DMS53 (cell line): ENCODE measurements at places on chromosomes 2 and 18.

DNA sequence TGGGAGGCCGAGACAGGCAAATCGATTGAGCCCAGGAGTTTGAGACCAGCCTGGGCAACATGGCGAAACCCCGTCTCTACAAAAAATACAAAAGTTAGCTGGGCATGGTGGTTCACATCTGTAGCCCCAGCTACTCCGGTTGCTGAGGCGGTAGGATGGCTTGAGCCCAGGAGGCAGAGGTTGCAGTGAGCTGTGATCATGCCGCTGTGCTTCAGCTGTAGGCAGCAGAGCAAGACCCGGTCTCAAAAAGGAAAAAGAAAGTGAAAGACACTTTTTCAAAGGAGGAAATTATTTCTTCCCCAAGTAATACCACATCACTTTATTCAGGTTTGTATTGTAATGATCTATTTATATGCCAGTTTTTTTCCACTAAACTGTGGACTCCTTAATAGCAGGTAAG lies 35.7 kb upstream of the TAF4B start:
- no peak for DNase-seq

DNA sequence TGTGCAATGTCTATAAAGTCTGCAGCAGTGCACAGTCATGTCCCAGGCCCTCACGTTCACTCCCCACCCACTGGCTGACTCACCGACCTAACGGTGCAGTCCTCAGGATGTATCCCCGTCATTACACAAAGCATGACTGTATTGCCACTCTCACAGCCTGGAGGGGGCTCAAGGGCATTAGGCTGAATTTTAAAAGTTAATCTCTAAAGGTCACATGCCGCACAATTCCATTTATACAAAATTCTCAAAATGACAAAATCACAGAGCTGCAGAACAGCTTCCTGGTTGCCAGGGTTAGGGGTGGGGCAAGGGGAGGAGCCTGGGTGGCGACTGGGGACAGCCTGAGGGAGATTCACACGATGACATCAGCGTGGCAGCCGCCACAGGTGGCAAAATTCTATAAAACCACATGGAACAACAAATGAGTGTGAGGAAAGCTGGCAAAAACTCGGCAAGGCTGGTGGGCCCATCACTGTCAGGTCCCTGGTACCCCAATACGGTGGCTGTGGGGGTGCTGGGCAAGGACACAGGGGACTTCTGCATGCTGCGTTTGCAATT lies 97.6 kb downstream of the NDUFA10 start:
- DNase-seq = peak; percentile 74

GRCh38 chr18:28204154-28204553 lies 27.2 kb upstream of the CDH2 start:
- no peak for DNase-seq

DNA sequence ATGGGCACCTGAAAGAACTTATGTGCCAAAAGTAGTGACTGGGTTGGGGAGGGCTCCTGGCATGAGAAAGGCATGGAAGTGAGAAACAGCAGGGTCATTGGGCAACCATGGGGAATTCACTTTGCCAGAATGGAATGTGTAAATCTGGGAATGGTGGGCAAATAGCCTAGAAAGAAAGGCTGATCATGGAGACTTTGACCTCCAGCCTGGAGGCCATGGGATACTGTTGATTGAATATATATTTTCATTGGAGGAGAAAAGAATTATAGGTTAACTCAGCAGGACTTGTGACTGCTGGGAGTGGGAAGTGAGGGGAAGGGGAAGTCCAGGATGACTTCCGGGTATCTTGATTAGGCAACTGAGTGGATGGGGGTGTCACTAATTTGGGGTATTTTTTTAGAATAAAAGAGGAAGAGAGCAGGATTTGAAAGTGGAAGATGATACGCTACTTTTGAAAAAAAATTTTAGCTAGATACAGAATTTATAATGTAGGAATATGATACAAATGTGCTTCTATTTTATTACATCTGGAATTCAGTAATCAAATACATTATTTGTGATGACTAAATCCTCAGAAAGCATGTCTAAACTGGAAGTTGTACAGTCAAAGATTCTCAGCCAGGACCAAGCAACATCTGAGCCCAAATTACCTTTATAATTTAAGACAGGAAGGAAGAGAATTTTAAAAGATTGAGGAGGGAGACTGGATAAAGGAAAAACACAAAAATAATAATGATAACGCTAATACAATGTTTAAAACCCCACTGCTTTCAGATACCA lies 116.2 kb downstream of the GATA6 start:
- no peak for DNase-seq

- no peak for DNase-seq
Measured at GRCh38 chr2:184633726-184634125, 35.4 kb downstream of the ZNF804A start.

DNA sequence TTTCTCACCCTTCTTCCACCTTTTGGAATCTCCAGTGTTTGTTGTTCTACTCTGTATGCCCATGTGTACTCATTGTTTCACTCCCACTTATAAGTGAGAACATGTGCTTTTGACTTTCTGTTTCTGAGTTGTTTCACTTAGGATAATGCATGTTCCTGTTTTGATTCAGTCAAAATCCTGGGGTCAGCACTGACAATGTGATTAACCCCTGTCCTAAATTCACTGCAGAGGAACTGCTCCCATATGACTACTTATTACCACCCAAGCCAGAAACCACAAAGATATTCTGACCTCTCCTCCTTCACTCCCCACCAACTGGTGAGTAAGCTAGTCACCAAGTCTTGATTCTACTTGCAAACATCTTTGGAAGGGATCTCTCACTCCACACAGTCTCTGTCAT lies 251.4 kb upstream of the TCF4 start:
- no peak for DNase-seq

DNA sequence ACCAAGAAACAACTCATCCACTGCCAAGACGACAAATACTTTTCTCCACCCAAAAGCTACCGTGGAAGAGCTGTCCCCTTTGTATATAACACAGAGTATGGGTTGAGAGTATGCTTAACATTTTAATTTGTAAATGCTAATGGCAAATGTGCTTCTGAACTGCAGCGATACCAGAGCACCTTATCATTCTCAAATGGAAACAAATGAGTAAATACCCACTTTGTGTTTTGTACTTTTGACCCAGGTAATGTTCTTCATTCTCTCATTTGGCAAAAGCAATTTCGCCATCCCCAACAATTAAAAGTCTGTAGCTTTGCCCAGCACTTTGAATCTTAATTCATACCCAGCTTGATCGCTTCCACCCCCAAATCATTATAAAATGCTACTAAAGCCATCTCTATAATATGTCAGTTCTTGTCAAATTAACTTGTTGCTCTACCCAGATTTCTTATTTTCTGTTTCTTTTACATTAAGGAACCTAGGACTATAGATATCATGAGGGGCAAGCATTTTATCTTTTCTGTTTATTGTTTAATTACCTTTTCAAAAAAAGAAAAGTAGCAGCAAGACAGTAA lies 6.2 kb upstream of the POU3F3 start:
- no peak for DNase-seq

- DNase-seq = no peak
Measured at GRCh38 chr2:44793322-44793870, 148.1 kb upstream of the SIX3 start.

DNA sequence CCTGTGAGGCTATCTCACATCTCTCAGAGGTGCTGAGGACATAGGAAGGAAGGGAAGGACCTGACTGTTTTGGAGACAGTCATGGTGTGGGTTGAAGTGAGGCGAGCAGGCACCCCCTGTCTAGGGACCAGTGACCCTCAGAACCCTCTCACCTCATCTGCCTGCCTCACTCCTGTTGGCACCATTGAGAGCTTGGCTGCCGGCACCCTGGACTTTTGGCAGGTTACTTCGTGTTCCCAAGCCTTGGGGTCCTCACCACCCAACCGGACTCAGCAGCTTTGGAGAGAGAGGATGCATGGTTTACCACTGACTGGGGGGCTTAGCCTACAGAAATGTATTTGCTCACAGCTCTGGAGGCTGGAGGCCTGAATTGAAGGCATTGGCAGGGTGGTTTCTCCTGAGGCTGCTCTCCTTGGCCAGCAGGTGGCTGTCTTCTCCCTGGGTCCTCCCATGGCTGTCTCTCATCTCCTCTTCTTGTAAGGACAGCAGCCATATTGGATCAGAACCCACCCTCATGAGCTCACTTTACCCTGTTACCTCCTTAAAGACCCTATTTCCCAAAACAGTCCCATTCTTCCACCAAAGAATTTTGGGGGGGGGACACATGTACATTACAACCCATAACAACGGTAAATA lies 142.0 kb downstream of the TSN start:
- peak; percentile 72 for DNase-seq

GRCh38 chr2:239278361-239278760 lies 122.5 kb downstream of the HDAC4 start:
- DNase-seq = no peak

DNA sequence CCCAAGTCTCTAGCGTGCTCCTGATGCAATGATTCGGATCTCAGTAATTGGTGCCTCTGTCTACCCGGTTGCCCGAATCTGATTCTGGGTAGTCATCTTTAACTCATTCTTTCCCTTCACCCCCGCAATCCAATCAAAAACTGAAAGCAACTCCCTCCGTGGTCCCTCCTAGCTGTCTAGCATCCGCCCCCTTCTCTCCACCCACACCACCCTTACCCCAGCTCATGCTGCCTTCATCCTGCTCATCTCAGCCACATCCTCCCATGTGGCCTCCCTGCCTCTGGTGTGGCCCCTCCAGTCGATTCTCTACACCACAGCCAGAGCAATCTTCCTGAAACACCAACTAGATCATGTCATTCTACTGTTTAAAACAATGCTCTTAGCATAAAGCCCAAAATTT lies 62.3 kb downstream of the TTC32 start:
- no peak for DNase-seq

DNA sequence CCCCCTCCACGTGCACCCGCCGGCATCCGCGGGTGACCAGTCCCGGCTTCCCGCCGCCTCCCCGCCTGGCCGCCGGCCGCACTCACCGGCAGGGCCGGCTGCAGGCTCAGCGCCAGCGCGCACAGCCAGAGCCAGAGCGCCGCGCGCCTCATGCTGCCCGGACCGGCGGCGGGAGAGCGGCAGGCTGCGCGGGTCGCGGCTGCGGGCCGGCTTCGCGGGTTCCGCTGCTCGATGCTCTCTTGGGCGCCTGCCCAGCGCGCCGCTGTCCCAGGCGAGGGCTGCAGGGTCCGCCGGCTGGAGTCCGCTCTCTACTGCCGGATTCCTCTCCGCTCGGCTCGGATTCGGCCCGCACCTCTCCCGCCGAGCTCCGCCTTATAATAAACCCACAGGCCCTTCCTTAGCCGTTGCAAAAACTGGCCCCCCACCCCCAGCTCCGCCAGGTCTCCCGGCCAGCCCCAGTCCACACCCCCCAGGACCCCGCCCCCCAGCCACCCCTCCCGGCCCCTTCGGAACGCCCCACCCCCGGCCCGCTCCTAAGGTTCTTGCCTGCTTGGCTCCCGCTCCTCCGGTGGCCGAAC lies at the start of gene SDC1:
SDC1 (minus strand) TSS at position 415 of the 578 bp plus-strand sequence; CDS start at position 152, 263 bp downstream.
- peak; percentile 87 for DNase-seq

DNA sequence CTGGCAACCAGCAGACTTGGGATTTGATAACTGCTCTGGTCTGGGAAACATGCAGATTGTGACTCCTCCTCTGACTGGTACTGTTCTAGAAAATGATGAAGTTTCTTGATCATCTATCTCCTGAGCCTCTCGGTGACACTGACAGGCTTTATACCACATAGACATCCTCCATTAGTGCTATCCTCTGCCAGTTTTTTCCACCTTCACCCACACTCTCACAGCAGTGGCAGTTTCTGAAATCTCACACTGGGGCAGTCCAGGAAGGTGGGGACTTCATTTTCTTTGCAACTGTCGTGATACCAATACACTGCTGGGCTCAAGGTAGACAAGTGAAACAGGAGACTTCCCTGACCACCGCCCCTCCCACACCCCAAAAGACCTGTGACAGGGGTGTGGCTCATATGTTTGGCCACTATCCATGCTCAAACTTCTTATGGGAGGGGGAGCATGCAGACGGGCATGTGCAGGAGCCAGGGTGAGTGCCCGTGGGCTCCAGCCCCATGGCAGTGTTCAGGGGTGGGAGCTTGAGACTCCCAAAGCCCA lies 66.3 kb upstream of the RMDN2 start:
- DNase-seq = no peak

- peak; percentile 27 for DNase-seq
Measured at GRCh38 chr2:39469807-39470206, 32.7 kb upstream of the MAP4K3 start.
